ENCODE measurements at places on chromosomes 5 and 9.

DNA sequence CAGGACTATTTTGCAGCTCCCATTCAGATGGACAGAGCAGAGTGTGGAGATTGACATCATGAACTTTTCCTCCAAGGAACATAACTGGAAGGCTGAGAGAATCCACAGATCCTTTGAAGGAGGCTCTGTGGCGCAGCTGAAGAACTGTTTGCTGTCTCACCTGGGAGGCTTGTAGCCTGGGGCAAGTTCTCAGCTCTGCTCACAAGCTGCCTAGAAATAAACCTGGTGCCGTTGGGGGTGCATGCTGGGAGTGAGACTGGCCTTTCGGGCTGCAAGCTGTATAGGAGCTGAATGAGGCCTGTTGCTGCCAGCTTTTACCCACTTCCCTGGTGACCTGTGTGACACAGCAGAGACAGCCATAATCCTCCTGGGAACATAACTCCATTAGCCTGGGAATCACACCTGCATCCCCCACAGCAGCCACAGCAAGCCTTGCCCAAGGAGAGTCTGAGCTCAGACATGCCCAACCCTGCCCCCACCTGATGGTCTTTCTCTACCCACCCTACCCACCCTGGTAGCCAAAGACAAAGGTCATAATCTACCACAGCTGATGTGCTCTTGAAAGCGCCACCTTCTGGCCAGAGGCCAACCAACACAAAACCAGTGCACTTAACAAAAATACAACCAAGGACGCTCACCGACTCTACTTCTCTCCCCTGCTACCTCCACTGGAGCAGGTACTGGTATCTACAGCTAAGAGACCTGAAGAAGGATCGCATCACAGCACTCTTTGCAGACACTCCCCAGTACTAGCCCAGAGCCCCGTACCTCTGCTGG lies 205.1 kb upstream of the MRPS30 start:
- no peak for DNase-seq

- DNase-seq, result peak; percentile 77
Observed at GRCh38 chr9:92608909-92609445, 61.0 kb downstream of the IPPK start.

- no peak for DNase-seq
Observed at GRCh38 chr5:102807878-102808502, 52.9 kb downstream of the PAM start.

- no peak for DNase-seq
Observed at GRCh38 chr9:77881111-77881510, 150.5 kb downstream of the GNAQ start.

GRCh38 chr5:98787131-98787719 lies 13.8 kb downstream of the RGMB start:
- no peak for DNase-seq

GRCh38 chr9:78994471-78994870 lies 577.3 kb upstream of the TLE4 start:
- DNase-seq, result no peak

DNA sequence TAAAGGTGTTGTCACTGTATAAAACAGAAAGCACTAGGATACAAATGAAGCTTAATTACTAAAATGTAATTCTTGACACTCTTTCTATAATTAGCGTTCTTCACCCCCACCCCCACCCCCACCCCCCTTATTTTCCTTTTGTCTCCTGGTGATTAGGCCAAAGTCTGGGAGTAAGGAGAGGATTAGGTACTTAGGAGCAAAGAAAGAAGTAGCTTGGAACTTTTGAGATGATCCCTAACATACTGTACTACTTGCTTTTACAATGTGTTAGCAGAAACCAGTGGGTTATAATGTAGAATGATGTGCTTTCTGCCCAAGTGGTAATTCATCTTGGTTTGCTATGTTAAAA lies 43.8 kb downstream of the NDFIP1 start:
- DNase-seq, result no peak

DNA sequence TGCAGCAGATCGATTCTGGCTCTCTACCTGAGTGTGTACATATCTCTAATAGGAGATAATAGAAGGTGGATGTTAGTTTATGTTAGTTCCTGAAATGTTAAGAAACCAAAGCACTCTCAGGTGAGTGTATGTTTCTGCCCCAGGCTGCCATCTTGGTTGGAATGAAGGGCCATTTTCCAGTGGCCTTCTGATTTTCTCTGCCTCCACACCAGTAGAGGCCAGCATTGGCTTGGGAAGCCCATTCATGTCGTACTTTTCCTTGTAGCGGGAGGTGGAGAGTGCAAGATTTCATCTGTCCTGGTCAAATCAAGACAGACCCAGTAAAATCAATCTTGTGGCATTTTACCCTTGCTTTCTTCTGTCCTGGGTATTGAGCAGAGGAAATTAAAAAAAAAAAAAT lies 91.0 kb downstream of the GAS1 start:
- no peak for DNase-seq

GRCh38 chr5:41707853-41708603 lies 162.2 kb downstream of the OXCT1 start:
- DNase-seq, result no peak
